Amniotic stem cell (primary cell): ENCODE measurements at places on chromosomes 7 and 10.

- DNase-seq = no peak
These were observed 539.9 kb downstream of the DNAJB6 start for GRCh38 chr7:157876469-157877285.

DNA sequence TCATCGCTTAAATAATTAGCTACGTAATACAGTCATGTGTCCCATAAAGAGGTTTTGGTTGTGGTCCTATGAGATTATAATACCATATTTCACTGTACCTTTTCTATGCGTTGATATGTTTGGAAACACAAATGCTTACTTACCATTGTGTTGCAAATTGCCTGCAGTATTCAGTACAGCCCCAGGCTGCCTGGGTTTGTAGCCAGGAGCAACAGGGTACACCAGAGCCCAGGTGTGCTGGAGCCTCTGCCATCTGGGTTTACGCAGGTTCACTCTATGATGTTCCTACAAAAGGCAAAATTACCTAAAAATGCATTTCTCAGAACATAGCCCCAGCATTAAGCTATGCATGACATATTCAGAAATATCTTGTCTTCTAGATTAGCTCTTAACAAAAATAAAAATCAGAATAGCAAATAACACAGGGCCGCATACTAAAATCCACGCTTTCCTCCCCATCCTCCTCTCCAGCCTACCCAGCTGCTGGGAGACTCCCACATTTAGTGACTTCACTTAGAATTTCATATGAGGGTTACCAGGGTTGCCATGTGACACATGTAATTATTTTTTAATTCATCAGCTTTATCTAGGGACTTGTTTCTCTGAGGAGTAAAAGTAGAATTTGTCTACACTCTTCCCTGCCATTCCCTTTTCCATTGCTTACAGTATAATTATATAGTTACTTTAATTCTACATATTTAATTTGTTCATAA is 559.0 kb upstream of the ADARB2 start:
- no peak for DNase-seq

GRCh38 chr10:43002596-43002995 is 74.3 kb upstream of the RET start:
- DNase-seq = no peak

GRCh38 chr10:35351021-35351420 is 14.7 kb downstream of the CCNY start:
- DNase-seq = no peak

GRCh38 chr7:133207687-133208086 is 45.2 kb upstream of the EXOC4 start:
- no peak for DNase-seq

DNA sequence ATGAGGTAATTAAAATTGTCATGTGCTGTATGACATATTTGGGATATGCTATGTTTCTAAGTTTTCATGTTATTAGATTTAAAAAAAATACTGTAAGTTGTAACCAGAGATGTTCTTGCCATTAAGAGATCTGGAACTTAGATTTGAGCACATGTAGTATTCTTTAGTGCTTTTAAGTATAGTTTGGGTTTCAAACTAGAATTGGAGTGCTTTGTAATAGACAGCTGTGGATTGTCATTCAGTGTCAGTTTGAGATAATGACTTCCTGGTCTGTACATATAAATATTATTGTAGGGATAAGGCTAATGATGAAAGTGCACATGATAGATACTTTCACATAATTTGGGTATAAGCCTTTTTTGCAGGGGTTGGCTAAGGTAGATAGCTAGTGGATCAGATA is 936.2 kb downstream of the CNTNAP2 start:
- no peak for DNase-seq
